ENCODE measurements at places on chromosomes 4 and X.

- DNase-seq: no peak
These were observed 86.0 kb downstream of the ATG4A start for GRCh38 chrX:108177351-108178142.

DNA sequence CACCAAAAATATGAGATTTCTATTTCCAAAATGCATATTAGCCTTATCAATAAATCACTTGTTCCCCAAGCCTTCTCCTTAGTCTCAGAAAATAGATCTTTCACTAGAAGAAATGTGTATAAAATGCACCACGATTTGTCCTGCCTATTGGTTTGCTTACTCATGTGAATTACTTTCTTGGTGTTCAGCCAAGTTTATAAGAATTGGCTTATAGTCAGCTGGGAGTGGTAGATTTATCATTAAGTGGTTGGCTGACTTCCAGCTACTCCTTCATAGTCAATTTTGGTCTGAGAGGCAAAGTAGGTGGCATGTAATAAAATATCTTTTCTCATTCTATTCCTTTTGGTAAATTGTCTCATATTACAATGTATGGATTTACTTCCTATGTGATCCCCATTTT lies 1.3 kb downstream of the SULT1E1 start:
- DNase-seq: no peak

GRCh38 chr4:89212666-89213381 lies 94.8 kb downstream of the GPRIN3 start:
- DNase-seq: no peak

- no peak for DNase-seq
These were observed 260.1 kb downstream of the EVC2 start for GRCh38 chr4:5448221-5448620.

DNA sequence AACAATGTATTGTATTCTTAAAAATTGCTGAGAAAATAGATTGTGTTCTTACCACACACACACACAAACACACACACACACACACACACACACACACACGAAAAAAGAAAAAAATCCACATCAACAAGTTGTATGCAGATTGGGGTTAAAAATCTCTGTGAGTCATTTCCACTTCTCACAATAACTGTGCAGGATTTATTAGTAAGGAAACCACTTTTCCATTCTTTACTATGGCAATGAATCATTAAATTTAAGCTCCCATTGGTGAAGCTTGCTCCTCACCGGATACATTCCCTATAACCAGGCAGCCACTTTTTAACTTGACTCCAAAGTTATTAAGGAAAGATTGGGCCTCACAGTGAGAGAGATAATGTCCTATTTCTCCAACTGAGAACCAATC lies 19.7 kb upstream of the MAGEE1 start:
- DNase-seq: no peak

DNA sequence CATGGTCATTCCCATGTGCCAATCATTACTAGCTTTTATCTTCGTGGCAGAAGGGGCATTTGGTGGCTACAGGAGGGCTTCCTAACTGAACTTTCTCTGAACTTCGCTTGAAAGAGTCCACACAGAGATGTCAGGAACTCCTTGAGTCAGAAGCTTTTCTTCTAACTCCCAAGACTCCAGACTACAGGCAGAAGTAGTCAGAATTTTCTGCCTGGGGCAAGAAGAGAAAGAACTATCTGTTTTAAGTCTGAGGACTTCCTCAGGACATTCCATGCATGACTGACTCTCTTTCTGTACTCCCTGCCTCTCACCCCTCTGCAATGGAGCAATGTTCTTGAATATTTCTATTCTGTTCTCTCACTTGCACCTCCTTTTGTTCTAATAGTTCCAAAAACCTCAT lies 170.5 kb upstream of the TBC1D9 start:
- no peak for DNase-seq

GRCh38 chr4:87632469-87632868 lies 17.6 kb upstream of the DMP1 start:
- no peak for DNase-seq

DNA sequence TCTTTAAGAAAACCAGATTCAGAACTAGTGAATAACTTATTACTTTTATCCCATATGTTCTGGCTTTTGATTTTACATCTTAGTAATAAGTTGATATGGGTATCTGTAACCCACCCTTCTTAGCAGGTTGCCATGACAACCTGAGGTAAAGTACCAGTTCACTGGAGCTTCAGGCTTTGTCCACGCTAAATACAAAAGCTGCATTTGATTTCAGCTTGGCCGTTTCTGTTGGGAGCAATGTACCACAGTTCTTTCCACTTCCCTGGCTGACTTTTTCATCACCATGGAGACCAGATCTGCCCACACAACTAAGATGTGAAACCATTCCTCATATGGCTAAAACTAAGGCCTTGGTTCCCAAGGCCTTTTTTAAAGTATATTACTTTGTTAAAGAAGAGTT lies 26.1 kb downstream of the KLHL34 start:
- DNase-seq: no peak

- no peak for DNase-seq
These were observed 531.9 kb downstream of the PCDH18 start for GRCh38 chr4:137000432-137000831.

- peak; percentile 73 for DNase-seq
These were observed 7.0 kb downstream of the TMEM255A start for GRCh38 chrX:120304256-120304655.

DNA sequence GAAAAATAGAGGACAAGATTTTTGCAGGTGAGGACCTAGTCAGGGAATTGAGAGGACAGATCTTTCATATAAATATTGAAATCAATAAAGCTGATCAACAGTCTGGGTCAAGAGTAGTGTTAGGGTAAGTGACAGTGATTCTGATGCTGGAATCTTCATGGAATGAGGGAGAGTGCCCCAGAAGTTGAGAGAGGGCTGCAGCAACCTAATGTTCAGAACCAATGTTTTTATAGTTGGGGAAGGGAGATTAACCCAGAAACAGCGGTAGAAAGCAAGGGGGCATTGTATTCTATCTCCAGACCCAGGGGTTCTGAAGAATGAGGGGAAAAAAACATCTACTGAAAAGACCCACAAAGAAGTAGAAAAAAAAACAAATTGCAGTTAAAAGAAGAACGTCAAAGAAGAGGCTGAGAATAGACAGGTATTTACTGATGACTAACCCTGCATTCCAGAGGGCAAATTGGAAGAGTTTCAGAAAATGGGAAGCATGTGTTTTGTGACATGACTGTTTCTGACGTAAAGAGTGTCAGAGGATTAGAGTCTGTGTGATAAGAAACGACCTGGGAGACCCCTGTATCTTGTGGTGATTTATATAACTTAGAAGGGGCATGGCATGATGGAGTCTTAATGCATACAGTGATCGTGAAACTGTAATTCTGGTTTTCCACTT lies 819.6 kb upstream of the EPHA5 start:
- no peak for DNase-seq

DNA sequence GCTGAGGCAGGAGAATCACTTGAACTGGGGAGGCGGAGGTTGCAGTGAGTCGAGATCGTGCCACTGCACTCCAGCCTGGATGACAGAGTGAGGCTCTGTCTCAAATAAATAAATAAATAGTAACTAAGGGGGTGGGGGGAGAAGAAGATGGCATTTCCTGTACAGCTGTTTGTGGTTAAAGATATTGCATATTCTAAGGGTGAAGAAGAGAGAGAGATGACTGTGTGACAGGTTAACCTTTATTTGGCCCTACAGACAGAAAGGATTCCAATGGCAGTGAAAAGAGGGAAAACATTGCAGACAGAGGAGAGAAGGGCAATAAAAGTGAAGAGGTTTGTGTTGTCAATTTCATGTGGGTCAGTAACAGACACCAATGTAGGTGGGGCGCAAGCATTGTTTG lies 9.4 kb downstream of the TASL start:
- peak; percentile 62 for DNase-seq

- peak; percentile 54 for DNase-seq
These were observed 10.3 kb downstream of the EGFL6 start for GRCh38 chrX:13579661-13580060.

- no peak for DNase-seq
These were observed 117.7 kb upstream of the SLC6A14 start for GRCh38 chrX:116318672-116319071.

GRCh38 chr4:38889143-38889542 lies 21.5 kb downstream of the FAM114A1 start:
- peak; percentile 17 for DNase-seq

GRCh38 chr4:24551492-24552289 lies 32.7 kb downstream of the DHX15 start:
- no peak for DNase-seq

DNA sequence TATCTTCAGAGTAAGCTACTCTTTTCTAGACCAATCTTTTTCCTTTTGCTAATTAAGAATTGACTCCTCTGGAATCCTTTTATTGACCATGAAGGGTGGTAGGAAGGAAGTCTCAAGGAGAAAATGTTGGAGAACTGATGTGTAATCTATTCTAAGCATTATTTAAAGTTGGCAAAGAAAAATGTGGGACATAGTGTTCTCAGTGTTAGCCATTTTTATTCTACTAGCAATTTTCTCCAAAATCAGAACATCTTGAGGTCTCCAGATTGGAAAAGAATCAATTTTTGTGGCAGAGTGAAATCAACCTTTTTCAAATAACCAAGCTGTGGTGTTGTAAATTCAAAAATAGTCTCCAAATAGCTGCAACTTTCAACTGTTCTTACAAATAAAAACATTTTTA lies 18.4 kb upstream of the DMP1 start:
- DNase-seq: no peak

DNA sequence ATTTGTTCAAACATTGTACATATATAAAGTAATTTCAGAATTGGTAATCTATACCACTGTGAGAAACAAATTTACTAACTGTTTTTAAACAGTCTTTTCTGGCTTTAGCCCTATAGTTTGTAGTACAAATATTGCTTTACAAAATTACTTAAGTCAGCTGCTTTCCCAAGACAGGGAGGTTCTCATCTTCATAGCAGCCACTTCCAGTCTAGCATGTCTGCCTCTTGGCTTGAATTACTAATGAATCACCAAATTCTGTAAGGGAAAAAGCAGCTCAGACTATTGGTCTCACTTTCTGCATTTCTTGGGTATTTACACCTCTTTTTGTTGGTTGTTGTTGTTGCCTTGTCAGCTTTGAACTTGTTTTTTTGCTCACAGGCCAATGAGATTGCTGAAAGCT lies 187.2 kb downstream of the NPFFR2 start:
- no peak for DNase-seq

- no peak for DNase-seq
These were observed 268.2 kb upstream of the PPARGC1A start for GRCh38 chr4:24158031-24158430.

GRCh38 chr4:138689187-138689586 lies 326.4 kb upstream of the NOCT start:
- no peak for DNase-seq

DNA sequence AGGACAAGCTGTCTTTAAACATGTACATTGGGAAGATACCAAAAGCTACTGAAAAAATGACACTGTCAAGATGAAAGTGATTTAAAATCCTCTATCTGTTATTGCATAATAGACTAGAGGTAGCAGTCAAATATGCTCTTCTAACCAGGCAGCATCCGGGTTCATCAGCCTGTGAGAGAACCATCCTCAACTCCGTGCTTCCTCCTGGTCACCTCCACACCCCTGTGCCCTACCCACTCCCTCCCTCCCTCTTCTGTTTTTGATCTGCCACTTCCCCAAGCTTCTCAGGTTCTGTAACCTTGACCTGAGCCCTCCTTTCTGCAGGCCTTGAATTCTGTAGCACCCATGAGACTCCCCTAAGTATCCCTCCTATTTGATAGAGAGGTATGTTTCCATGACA lies 5.9 kb downstream of the NOX1 start:
- DNase-seq: no peak

- DNase-seq: no peak
These were observed 343.7 kb upstream of the KLF3 start for GRCh38 chr4:38320343-38320695.

- DNase-seq: no peak
These were observed 124.6 kb upstream of the ANXA3 start for GRCh38 chr4:78426972-78427371.

DNA sequence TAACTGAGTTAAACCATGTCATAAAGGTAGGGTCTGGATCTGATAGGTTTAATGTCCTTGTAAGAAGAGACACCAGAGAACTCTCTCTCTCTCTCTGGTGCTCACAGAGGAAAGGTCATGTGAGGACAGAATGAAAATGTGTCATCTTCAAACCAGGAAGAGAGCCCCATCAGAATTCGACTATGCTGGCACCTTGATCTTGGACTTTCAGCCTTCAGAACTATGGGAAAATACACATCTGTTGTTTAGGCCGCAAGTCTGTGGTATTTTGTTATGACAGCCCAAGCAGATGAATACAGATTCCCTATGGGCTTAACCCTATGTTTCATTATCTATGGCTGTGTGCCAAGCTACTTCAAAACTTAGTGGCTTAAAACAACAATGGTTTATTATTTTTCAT lies 105.5 kb upstream of the DDIT4L start:
- no peak for DNase-seq

GRCh38 chr4:31995943-31996901 lies 1276.1 kb downstream of the PCDH7 start:
- DNase-seq: no peak

DNA sequence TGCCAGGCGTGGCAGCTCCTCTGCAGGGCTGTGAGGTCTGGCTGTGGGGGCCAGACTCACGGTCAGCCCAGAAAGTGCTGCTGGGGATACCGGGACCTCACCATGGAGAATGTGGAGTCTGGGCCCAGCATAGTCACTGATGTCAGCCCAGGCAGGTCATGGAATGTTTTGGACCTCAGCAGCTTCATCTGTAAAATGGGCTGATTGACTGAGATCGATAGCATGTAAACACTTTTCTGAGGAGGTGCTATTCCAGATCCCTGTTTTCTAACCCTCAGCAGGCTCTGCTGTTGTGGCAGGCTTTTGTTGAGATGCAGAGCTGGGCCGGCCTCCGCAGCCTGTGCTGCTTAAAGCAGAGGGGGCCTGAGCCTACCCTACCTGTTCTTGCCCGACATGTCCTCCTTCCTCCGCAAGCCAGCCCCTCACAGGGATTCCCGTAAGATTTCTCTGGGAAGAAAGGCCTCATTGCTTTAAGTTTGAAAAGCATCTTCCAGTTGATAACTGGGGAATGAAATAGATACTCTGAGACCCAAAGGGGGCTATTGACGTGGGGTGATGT lies 38.3 kb upstream of the HGFAC start:
- DNase-seq: no peak

- no peak for DNase-seq
These were observed 131.3 kb downstream of the PJA1 start for GRCh38 chrX:69033936-69034335.

DNA sequence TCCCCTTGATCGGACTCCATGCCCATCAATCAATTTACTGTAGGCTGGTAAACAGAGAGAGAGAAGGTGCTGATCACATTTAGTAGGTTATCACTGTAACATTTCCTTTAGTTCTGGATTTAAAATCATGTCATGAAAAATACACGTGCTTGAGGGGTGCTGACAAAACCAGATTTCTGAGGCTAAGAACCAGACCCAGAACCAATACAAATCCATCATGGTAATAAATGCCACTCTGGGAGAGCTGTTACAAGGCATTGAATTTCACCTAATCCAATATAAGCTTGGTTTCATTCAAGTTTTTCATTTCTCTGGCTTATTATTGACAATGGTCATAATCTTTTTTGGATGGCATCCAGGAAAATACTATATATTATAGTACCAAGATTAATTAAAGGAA lies 54.5 kb downstream of the FBXO8 start:
- DNase-seq: no peak

GRCh38 chr4:153531000-153531358 lies 64.8 kb downstream of the TMEM131L start:
- DNase-seq: no peak
